ENCODE measurements at places on chromosomes 1 and 21. TPM values are rescaled to one million over a fixed set of nuclear protein-coding genes. Genes with fewer than 3 reads are reported as not detected.

DNA sequence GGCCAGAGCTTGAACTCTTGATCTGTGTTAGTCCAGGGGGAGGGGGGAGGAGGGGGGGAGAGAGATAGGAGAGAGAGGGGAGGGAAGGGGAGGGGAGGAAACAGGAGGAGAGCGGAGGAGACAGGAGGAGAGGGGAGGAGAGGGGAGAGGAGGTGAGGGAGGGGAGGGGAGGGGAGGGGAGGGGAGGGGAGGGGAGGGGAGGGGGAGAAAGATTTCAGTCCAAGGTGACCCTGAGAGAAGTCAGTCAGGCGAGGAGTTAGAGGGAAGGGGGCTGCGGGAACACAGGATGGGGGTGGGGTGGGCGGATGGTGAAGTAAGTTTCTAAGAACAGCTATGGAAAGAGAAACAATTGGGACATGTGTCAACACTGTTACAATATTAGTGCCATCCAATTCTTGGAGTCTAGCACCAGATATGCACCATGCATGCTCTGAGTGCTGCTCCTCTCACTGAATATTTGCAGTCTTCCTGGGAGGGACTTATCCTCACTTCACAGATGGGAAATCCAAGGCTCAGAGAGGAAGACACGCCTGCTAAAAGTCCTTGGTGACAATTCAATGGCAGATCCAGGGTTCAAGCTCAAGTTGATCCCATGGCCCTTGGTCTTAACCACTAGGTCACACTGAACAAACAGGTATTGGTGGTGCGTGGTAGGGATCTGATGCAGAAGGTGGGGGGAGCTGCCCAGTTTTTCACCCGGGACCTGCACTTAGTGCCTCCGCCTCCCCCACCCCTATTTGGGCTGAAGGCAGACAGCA lies 42.5 kb upstream of the ECE1 start:
- no peak overlapping the region for H3K4me3 ChIP-seq
- H3K4me1 ChIP-seq = peaks cover 8% of the 10 kb centered on the region
- H3K27me3 ChIP-seq = no peaks in the 10 kb centered on the region
- DNase-seq = no peak

The SPATA21 gene
- total RNA-seq = 0.07 TPM

GRCh38 chr21:18058731-18059398 lies 185.8 kb upstream of the CHODL start:
- H3K27ac ChIP-seq = no peak overlapping the region
- H3K4me3 ChIP-seq = no peak overlapping the region
- no peaks in the 10 kb centered on the region for H3K4me1 ChIP-seq
- H3K27me3 ChIP-seq = no peaks in the 10 kb centered on the region
- H3K36me3 ChIP-seq = no peaks in the 10 kb centered on the region

- no peaks in the 10 kb centered on the region for H3K27me3 ChIP-seq
- H3K27ac ChIP-seq = no peak overlapping the region
- no peak for DNase-seq
- H3K4me1 ChIP-seq = no peaks in the 10 kb centered on the region
- H3K36me3 ChIP-seq = no peaks in the 10 kb centered on the region
These were observed 46.6 kb downstream of the CRB1 start for GRCh38 chr1:197314682-197315081.

GRCh38 chr21:41667136-41667535 lies 99.7 kb downstream of the RIPK4 start:
- H3K27ac ChIP-seq = no peak overlapping the region
- H3K4me3 ChIP-seq = no peak overlapping the region
- no peaks in the 10 kb centered on the region for H3K27me3 ChIP-seq
- H3K4me1 ChIP-seq = no peaks in the 10 kb centered on the region
- H3K36me3 ChIP-seq = no peaks in the 10 kb centered on the region

DNA sequence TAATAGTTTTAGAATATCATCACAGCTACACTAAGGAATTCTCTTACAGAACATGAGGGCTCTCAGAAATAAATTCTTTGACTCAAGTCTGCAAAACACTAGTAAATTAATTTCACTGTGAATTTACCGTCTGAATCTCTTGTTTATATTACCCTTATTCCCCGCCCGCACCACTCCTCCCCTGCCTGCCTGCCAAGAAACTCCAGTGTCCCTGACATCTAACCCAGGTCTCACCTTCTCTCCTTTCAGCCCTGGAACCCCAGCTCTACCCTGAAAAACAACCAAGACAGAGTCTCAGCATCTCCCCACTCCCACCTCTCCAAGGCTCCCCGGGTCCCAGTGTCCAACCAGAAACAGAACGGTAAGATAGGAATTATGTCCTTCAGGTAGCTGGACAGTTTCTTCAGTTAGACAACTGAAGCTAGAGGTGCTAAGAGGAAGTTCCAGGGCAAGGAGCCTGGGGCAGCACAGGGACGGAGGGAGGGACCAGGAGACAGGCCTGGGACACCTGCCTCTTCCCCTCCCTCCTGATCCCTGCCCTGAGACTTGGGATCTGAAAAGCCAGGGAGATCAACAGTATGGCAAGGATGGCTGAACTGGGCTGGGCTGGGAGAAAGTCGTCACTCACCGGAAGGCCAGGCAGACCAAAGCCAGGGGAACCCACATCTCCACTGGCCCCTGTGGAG lies 15.4 kb downstream of the COL16A1 start:
- no peak overlapping the region for H3K27ac ChIP-seq
- no peaks in the 10 kb centered on the region for H3K4me1 ChIP-seq
- H3K27me3 ChIP-seq = no peaks in the 10 kb centered on the region
- H3K36me3 ChIP-seq = no peaks in the 10 kb centered on the region
- no peak for DNase-seq
- no peak overlapping the region for H3K4me3 ChIP-seq

The EPRS1 gene
- 128 TPM for total RNA-seq
